ENCODE measurements at places on chromosomes 3 and 15. TPM values are rescaled to one million over a fixed set of nuclear protein-coding genes. Genes with fewer than 3 reads are reported as not detected.

MB21D2 gene
- total RNA-seq = 8.7 TPM

ABI3BP gene
- total RNA-seq = 215 TPM

SLC2A2 gene
- total RNA-seq = 22.4 TPM

GCNT3 gene
- total RNA-seq = 72.3 TPM

DNA sequence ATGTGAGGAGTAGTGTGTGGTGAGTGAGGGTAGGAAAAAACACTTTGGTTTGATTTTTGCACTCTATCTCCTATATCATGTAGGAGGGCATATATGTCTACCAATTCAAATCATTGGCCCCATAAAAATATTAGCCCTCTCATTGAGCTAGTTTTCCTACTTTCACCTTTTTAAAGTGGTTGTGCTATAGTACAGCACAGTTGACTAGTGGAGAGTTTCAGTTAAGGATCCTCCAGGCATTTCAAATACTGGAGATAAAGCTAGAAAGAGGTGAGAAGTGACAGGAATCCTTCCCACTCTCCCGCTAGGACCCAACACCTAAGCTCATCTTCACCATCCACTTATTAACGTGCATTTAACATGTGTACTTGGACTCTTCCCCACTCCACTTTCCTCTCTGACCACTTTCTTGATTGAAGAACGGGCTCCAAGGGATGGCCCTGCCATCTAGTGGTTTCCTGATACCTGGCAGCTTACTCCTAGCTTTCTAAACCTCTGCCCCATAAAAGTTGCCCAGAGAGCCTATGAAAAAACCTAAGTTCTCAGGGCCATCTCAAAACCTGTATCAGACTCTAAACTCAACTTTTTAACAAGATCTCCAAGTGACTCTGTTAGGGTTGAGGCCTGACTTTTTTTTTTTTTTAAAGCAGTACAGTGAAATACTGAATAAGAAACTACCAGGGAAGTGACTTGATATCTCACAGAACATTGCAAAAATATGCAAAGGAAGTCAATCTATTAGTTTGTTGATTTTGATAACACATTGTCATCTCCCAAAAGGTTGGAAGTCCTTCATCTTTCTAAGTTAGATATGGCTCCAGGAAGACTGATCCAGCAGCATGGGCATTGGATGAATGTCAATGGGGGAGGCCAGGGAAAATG is 17.9 kb downstream of the IL12A start:
- DNase-seq = peak; percentile 41

DNA sequence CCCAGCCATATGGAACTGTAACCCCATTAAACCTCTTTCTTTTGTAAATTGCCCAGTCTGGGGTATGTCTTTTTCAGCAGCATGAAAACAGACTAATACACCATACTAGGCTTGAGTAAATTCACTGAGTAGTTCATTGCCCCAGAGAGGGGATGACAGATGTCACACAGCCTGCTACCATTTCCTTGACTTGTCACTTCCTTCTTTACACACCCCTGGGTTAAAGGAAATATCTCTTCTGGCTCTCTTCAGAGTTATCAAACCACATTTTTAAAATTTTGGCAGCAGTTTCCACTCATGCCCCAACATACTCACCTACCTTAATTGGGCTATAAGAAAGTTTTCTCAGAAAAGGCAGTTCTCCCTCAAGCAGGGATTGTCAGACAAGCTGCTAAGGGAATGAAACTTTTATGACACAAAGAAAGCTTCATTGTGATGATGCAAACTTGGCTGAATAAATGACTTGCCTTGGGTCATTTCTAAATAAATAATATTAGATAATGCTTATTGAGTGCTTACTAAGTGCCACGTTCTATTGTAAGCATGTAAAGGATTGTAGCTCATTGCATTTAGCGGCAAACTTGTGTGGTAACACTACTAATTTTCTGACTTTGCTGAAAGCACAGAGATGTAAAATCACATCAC is 68.0 kb upstream of the RBMS3 start:
- DNase-seq = no peak

GRCh38 chr3:29057326-29057725 is 223.5 kb upstream of the RBMS3 start:
- DNase-seq = no peak

GRCh38 chr3:2547049-2547448 is 448.4 kb downstream of the CNTN4 start:
- DNase-seq = no peak

GRCh38 chr15:96073908-96074307 is 256.6 kb upstream of the NR2F2 start:
- no peak for DNase-seq

DNA sequence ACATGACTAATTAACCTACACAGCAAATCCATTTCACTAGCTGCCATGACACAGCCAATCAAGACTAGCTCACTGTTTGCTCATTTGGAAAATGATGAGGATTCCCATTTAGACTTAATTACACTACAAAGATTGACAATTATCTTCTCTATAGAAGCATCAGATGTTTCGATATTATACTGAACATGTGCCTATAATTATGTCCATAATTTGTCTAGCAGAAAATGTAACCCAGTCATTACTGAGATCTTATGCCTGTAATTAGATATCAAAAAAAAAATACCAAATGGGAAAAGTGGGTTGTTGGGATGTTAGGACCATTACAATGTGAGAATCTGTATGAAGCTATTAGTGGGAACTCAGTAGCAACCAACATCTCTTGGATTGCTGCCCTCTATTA is 344.2 kb upstream of the MCTP2 start:
- no peak for DNase-seq

DNA sequence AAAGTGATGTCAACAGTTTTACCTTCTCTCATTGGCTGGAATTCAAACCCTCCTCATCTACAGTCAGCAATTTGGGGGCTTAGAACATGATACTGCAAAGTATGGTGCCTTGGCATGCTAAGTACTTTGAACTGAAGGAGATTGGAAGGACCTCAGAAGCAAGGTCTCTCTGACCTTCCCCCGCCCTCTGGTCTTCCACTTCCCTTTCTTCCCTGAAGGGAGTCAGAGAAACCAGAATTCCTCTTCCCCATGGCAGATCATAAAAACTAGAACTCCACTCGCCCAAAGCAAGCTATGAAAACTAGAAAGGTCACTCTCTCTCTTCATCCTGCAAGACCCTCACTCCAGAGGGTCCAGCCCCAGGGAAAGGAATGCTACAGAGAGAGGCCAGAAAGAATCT is 64.2 kb downstream of the CD200R1L start:
- DNase-seq = no peak

DNA sequence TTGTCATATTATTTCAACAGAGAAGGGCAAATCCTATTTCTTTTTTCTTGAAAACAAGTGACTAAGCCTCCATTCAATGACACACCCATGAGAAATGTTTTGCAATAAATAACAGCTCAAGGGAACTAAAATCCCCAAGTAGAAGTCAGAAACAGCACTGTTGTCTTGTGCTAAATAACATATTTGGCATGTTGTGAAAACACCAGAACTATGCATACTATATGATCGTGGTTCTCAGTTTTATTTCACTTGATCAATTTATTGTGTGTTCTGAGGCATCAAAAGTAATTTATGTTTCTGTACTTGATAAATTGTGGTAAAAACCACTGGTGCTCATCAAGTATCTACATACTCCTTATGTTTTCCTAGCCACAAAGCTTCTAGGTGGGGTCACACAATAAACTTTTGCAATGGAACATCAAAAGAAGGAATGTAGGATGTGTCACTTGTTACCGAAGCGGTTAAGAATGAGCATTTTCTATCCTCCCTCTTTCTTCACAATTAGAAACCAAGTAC is 691.7 kb upstream of the CBLB start:
- no peak for DNase-seq

DNA sequence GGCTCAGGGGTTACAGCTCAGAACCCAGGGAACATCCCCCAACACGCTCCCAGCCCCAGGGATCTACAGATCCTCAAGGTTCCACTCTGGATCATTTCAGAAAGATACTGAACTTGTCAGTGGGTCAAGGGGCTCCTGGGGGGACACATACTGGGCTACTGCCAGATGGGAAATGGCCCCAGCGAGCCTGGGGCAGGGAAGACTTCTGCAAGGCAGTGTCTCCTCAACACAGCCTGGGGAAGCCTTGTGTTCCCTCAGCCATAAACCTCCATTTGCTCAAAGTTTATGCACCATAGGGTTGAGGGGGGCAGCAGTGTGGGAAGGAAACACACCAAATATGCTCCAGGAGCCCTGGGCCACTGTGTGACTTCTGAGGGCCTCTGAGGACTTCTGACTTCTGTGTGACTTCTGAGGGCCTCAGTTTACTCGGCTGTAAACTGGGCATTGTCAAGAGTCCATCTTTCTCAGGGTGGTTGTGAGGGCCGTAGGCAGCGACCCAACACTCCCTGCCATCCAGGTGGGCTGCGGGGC is 58.4 kb downstream of the IQSEC1 start:
- no peak for DNase-seq

GRCh38 chr3:40240921-40241320 is 68.6 kb upstream of the EIF1B start:
- DNase-seq = no peak

DNA sequence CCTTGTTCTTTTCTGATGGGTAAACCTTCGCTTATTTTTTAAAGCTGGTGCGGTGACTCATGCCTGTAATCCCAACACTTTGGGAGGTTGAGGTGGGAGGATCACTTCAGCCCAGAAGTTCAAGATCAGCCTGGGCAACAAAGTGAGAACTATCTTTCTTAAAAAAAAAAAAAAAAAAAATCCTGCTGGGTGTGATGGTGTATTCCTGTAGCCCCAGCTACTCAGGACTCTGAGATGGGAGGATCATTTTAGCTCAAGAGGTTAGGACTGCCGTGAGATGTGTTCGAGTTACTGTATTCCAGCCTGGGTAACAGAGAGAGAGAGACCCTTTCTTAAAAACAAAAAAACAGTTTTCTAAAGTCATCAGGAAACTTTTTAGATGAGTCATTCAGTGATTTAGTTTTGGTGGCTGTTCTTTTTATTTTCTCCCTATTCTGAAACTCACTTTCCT is 37.7 kb downstream of the SLMAP start:
- no peak for DNase-seq

DNA sequence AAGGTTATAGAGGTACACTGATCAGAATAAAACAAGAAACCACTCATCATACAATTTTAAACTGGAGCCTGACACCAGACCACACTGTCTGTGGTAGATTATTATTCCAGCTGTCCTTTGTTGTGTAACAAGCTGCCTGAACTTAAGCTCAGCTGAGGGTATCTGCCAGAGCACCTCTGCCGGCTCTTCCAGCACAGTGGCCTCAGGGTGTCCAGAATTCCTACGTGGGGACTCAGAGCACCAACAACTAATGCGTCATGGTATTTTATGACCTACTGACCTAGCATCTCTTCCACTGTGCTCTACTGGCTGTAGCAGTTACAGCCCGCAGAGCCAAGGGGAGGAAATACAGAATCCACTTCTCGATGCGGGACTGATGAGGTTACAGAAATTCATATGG is 15.6 kb upstream of the RAF1 start:
- DNase-seq = no peak

DNA sequence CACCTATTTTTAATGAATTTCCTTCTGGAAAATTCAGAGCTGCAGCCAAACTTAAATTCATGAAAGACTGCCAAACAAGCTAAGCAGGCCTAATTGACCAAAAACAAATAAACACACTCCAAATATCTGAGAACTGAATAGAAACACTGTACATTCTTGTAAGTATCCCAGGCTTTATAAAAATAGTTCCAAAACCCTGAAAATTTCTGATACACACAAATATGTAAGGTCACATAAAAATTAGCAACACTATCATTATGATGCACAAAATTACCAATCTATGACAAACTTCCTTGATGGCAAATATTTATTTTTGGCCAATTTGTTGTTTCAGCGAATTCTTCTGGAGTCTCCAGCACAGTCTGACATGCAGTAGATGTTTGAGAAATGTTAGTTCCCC is 117.9 kb upstream of the UBE2E2 start:
- no peak for DNase-seq

GRCh38 chr15:90376789-90377188 is 11.3 kb upstream of the IQGAP1 start:
- DNase-seq = no peak

GRCh38 chr15:74405823-74406222 is 27.9 kb downstream of the SEMA7A start:
- no peak for DNase-seq

DNA sequence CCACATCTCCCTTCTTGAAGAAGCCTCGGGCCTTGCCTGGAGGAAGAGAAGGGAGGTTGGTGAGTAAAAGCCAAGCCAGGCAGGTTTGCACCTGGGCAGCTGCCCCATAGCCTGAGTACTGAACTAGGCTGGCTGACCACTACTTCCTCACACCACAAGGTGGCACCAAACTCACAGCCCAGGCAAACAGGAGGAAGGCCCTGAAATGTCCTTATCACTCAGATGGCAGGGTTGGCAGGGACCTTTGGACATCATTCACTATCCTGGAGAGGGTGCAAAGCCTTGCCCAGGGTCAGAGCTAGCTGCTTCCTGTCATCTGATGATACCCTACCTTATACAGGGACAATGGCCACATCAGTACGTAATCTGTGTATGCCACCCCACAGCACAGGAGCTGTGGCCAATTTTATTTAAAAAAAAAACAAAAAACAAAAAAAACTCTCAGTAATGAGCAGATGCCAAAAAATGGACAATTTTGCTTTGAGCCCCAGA is 2.2 kb upstream of the GRAMD2A start:
- peak; percentile 88 for DNase-seq

- no peak for DNase-seq
Measured at GRCh38 chr3:12288182-12289129, at the start of gene PPARG. PPARG (plus strand) TSS chr3:12289070; CDS start chr3:12379712, 90,642 bp downstream.

- no peak for DNase-seq
Measured at GRCh38 chr3:112315791-112316190, 17.2 kb upstream of the CD200 start.

GRCh38 chr3:69791106-69791505 is 51.8 kb downstream of the MITF start:
- DNase-seq = peak; percentile 34

DNA sequence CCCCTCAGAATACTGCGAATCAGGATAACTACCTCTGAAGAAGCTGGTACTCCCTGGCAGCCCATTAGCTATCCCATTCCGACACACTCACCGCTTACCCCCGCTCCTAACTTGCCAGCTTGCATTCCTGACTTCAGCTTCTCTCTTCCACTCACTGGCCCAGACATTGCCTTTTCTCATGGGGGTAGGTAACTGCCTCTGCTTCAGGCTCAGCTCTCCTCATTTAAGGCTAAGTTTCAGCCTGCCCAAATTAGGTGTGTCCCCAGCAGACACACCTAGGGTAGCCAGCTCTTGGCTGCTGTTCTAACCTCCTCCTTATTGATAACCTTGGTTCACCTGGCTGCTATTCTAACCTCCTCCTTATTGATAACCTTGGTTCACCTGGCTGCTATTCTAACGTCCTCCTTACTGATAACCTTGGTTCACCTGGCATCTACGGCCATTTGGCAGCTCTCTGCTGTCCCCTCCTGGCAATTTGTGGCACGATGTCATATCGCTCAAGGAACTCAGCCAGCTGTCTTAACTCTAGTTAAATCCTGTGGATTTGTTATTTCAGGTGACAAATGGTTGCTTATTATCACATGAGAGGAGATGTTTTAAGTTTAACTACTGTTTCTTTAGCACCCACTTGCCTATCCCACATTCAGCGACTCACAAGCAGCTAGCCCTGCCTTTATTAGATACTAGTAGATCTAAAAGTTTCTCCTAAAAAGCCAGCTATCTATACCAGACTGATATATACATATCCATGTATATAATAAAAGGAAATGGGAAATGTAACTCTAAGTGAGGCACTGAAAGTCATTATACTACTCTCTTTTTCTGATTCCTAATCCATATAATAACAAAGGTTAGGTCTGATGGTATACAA is 106.5 kb upstream of the ACP3 start:
- DNase-seq = peak; percentile 22

Data from mucosa of gallbladder (tissue), 1 donor.